Activated CD4-positive, alpha-beta T cell treated with anti-CD3 and anti-CD28 coated beads, Interleukin-2, amount 50 U/mL, for 48 hours (primary cell): ENCODE measurements at places on chromosomes 1 and 21.
A peak's percentile ranks its signal among the peaks of the same experiment; 100 is the strongest.

GRCh38 chr1:226549937-226550671 lies 1.5 kb downstream of the STUM start:
- peak; percentile 31 for DNase-seq

DNA sequence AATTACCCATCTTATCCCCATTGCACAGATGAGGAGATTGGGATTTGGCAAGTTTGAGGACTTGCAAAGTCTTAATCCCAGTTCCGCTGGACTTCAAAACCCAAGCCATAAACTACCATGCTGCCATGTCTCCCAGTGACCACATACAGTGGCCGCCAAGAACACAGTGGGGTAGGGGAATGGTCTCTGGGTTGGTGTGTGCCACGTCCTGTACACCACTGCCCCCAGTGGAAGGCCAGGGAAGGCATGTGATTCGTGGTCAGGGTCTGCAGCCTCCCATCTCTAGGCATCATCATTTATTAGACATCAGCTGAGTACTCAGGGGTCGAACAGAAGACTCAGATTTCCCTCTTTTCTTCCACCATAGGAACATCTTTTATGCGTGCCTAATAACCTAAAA lies 76.0 kb downstream of the MAN1C1 start:
- DNase-seq: peak; percentile 39

DNA sequence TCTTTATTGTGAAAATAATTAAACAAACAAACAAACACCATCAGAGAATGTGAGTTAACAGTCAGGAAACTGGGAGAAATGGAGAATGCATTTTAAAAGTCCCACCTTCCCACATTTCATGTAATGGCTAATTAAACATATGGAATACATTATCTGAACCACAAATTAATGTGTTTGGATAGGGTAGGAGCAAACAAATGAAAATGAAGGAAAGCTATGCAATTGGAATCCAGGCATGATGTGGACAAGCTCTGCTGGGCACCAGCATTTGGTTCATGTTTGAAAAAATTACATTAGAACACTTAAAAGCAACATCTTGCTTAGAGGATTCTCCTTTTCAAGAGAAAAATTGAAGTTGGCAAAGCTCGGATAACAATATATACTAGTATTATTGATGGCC lies 628.1 kb downstream of the LMO4 start:
- DNase-seq: no peak

DNA sequence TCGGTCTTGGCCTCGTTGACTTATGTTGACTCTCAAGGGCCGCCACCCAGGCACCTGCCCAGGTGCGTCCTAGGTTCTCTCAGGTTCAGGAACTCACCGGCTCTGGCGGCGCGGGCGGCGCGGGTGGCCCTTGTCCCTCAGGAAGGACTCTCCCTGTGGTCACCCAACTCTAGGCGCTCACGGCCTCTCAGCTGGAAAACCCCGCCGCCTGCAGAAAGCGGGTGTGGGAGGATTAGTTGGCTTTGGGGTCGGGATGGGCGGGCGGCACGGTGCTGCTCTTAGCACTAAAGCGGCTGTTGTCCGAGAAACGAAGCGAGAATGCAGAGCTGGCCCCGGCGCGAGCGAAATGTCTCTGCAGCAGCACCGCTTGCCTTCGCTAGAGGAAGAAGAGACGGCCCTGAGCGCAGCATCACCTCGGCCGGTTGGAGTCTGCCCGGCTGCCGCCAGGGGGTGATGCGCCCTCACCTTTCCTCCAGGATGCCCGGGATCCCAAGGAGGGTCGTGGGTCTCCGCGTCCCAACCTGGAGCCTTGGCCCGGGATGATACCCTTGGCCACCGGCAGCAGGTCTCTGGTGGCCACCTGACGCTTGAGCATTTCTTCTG lies 8.1 kb upstream of the TADA1 start:
- DNase-seq: peak; percentile 47

GRCh38 chr1:28229996-28230395 lies 2.8 kb downstream of the DNAJC8 start:
- no peak for DNase-seq
